Endothelial cell (in vitro differentiated cells): ENCODE measurements at places on chromosomes 5 and 9.

DNA sequence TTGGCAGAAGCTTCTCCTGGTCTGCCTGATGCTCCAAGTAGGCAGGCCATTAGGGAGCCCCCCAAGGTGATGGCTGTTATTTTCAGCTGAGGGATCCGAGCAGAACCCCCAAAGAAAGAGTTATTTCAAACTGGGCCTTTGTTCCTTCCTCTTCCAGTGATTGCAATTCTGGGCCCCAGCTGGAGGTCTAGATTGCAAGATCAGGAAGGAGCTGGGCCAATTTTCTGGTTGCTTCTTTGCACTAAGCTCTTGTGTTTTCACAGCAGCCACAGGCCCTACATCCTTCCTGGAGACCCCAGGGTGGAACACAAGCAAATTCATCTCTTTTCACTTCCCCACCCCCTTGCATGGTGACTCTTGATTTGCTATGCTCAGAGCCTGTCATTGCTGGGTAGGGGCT, 215.0 kb downstream of the SEMA6A start:
- no peak for DNase-seq
- H3K27me3 ChIP-seq, result peaks cover 8% of the 10 kb centered on the region
- H3K4me1 ChIP-seq, result peaks cover 34% of the 10 kb centered on the region
- H3K27ac ChIP-seq, result no peak overlapping the region

GRCh38 chr9:130770679-130771442, 64.2 kb upstream of the ABL1 start:
- peaks cover 7% of the 10 kb centered on the region for H3K36me3 ChIP-seq
- DNase-seq, result no peak
- H3K27me3 ChIP-seq, result no peaks in the 10 kb centered on the region
- H3K4me3 ChIP-seq, result no peak overlapping the region
- no peak overlapping the region for H3K27ac ChIP-seq
- H3K4me1 ChIP-seq, result peaks cover 55% of the 10 kb centered on the region

DNA sequence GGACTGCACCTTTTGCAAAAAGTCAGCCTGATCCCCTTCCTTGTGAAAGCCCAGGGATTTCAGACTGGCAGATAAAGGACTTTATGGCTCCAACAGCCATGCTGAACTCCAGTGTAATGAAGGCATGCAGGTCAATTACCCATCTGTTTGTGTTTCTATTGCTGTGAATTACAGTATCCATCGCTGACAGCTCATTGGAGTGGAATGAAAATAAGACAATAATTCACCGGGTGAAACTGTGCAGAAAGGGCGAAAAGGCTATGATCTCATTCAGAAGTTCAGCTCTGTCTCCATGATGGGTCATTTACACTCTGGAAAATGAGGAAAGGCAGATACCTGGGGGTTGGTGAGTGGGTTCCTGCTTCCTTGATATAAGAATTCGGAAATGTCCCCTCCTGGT, 148.0 kb downstream of the BRINP1 start:
- H3K4me1 ChIP-seq, result peaks cover 2% of the 10 kb centered on the region
- no peak overlapping the region for H3K27ac ChIP-seq
- peaks cover 1% of the 10 kb centered on the region for H3K27me3 ChIP-seq
- no peak overlapping the region for H3K4me3 ChIP-seq

DNA sequence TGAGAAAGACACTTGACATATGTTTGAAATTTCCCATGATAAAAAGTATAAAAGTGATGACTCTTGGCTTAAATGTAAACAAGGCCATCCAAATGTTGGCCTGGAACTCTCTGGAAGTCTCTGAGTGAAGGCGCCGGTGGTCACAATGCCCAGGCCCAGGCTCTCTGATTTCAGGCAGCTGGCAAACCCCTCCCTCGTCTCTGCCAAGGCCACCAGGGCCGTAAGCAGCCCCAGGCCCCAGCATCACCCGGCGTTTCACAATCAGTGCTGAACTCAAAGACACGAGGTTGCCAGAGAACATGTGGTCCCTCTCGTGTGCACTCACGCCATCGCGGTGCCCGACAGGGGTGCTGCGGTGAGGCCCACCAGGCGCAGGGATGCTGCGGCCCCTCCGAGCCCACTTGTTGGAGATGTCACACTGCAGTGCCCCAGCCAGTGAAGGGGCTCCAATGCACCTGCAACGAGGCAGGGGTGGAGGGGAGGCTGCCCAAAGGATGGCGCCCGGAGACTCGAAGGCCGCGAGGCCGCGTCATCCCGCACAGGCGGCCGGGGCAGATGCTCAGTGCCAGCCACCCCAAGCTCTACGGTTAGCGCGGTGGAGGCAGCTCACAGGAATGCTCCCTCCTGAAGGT, 15.0 kb downstream of the LPCAT1 start:
- peaks cover 17% of the 10 kb centered on the region for H3K36me3 ChIP-seq
- peaks cover 9% of the 10 kb centered on the region for H3K27me3 ChIP-seq
- H3K27ac ChIP-seq, result no peak overlapping the region
- no peak for DNase-seq
- peaks cover 3% of the 10 kb centered on the region for H3K4me1 ChIP-seq
- H3K4me3 ChIP-seq, result no peak overlapping the region

DNA sequence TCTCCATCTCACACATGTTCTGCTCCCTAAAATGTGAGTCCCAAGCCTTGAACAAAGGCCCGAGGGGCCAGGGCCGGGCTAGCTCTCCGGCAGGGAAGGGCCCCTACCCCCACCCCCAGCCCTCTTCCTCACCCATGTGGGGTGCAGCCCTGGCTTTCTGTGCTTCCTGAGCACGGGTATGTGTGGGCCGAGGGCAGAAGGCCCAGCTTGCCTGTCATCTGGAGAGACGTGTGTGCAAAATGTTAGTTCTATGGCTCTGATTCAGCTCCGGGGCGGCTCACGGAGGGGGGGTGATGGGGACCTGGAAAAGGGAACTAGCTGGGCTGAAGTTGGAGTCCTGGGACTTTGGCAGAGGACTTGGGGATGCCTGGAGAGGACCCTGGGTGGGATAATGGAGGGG, 90.3 kb upstream of the ARAP3 start:
- no peak for DNase-seq
- peaks cover 12% of the 10 kb centered on the region for H3K4me1 ChIP-seq
- H3K4me3 ChIP-seq, result no peak overlapping the region
- no peak overlapping the region for H3K27ac ChIP-seq
- H3K36me3 ChIP-seq, result no peaks in the 10 kb centered on the region
